Fibroblast of skin of abdomen (primary cell): ENCODE measurements at places on chromosomes 5 and 9.

DNA sequence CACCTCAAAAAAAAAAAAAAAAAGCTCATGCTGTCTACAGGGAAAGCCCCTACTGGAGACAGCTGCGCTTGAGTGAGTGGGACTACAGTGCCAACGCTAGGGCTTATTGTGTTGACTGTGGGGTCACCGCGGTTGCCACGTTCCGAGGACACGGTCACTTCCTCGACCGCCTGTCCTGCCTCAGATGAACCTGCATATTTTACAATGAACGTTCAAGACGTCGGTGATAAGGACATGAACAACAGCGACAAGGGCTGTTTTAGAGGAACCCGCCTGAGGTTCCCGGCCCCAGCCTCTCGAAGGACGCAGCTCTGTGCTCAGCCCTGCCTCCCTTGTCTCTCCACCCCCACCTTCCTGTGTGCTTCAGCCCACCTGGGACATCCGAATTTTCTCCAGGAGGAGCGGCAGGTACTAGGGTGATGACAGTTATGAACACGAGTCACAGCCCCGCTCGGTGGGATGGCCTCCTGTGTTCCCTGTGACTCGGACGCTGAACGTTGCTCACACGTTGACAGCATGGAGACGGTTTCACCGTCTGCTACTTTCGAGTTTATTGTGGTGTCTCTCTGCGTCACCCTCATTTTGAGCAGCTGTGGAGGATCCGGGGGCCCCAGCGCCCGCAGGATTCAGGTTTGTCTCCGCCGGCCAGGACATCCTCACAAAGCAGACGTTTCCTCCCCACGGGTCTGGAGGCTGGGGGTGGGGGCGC, 11.3 kb upstream of the DIPK1B start:
- DNase-seq, result no peak

- peak; percentile 62 for DNase-seq
These were observed 20.6 kb downstream of the SLC38A9 start for GRCh38 chr5:55691265-55692105.

- no peak for DNase-seq
These were observed 249.2 kb upstream of the CLINT1 start for GRCh38 chr5:158108177-158108576.

GRCh38 chr5:65831276-65831675, 95.1 kb upstream of the ERBIN start:
- no peak for DNase-seq

GRCh38 chr5:132215329-132215728, 12.3 kb downstream of the P4HA2 start:
- peak; percentile 98 for DNase-seq

GRCh38 chr5:86686046-86686445, 68.3 kb downstream of the COX7C start:
- DNase-seq, result no peak

GRCh38 chr9:35923927-35924763, 14.9 kb downstream of the SPAAR start:
- DNase-seq, result peak; percentile 97

DNA sequence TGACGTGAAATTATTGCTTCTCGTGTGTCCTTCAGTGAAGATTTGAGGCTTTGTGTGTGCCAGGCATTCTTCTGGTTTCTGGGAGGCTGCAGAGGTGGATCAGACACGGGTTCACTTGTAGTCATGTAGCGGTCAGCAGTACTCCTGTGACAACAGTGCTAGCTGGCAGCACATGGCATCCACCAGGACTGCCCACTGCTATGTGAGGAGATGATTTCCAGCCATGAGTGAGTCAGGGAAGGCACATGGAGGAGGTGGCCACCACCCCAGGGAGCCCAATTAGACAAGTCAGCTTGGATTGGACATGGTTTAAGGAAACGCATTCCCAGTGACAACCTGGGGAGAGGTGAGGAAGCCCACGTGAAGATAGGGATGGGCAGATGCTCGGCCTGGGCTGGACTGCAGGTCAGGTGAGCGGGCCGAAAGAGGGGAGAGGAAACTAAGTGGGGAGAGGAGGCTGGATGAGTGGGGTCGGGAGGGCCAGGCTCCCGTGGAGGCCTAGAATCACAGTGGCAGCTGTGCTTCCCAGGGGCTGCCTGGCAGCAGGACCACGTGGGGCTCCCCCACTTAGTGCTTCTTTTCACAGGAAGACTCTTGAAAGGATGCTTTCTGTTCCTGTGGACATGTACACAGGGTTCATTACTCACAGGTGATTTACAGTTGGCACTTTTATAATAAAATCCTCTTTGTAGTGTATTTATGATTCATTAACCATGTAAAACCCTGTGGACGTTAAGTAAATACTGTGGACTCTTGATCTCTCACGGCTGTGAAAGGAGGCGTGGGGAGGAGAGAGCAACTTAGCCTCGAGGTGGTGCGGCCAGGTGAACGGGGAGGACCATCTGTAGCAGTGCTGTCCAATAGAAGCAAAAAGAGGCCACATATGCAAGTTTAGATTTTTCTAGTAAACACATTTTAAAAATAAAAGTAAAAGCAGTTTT, 80.0 kb upstream of the OTULINL start:
- no peak for DNase-seq
